ENCODE measurements at places on chromosomes 16 and 17.
A peak's percentile ranks its signal among the peaks of the same experiment; 100 is the strongest.

DNA sequence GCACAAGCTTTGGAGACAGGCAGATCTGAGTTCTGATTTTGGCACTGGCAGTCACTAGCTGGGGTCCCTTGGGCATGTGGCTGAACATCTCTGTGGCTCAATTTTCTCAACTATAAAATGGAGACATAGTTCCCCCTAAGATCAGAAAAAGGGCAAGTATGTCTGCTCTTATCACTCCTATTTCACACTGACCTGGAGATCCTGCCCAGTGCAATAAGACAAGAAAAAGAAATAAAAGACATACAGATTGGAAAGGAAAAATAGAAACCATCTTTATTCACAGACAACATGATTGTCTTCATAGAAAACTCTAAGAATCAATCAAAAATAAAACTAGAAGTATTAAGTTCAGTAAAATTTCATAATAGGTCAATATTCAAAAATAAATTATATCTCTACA is 56.0 kb upstream of the LHX1 start:
- DNase-seq: no peak

GRCh38 chr17:10022416-10022815 is 117.3 kb upstream of the RCVRN start:
- no peak for DNase-seq

DNA sequence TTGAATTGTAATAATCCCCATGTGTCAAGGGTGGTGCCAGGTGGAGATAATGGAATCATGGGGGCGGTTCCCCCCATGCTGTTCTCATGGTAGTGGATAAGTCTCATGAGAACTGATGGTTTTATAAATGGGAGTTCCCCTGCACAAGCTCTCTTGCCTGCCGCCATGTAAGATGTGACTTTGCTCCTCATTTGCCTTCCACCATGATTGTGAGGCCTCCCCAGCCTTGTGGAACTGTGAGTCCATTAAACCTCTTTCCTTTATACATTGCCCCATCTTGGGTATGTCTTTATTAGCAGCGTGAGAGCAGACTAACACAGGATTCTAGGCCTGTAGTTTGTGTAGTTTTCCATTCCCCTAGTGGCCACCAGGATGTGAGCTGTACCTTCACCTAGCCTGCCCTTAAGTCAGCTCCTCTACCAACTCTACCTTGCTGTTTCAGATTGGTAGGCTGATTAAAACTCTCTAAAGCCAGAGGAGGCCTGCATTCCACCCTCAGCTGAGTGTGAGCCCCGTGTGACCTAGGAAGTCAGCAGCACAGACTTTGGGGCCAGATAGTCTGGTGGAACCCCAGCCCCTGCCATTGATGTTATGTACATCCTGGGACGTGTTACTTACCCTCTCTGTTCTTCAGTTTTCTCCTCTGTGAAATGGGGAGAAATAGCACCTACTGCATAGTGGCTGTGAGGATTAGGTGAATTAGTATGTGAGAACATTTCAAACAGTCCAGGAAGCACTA is 252.4 kb upstream of the CACNG5 start:
- DNase-seq: no peak

DNA sequence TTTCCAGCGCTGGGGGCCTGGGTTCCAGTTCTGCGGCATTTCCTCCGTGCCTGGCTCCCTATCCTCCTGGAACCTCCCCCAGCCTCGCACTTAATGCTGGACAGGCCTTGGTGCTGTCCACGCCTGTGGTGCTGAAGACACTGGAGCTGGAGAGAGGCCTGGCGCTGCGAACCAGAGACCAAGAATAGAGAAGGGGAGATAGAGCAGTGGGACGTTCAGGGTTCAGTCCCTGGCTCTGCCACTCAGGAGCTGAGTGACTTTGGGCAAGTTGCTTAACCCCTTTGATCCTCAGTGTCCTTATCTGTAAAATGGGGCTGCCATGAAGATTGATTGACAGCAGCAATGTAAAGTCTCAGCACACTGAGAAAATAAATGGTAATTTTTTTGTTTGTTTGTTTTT is 11.9 kb downstream of the SBK1 start:
- no peak for DNase-seq

GRCh38 chr16:305916-306626 is 23.1 kb downstream of the PDIA2 start:
- no peak for DNase-seq

DNA sequence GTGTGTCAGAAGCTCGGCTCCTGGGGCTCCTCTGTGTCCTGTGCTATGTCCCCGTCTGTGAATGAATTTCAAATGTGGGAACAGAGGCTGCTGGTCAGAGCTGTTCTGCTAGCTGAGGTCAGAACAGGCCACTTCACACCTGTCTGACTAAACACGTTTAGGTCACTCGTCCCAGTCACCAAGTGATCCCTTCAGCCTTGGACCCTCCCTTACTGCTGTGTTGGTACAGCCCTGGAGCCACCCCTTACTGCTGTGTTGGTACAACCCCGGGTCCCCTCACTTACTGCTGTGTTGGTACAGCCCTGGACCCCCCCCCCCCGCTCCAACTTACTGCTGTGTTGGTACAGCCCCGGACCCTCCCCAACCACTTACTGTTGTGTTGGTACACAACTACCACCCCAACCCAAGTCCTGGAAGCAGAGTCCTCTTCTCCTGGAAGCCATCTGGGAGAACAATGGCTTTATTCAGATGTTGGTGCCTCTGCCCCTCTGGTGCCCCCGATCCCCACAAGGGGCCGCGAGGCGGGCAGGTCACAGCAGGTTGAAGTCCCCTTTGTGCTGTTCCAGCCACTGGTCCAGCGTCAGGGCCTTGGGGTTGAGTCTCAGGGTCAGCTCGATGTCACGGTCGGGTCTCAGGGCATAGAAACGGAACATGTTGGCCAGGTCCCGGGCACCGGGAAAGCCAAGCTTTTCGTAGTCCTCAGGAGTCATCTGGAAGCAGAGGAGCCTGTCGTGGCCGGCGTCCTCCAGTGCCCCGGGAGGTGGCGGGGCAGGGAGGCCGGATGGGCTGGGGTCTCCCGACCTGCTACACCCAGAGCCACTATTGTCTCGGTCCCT is 13.0 kb downstream of the NMRAL1 start:
- DNase-seq: no peak

GRCh38 chr16:81469710-81470535 is 25.3 kb downstream of the CMIP start:
- peak; percentile 74 for DNase-seq

DNA sequence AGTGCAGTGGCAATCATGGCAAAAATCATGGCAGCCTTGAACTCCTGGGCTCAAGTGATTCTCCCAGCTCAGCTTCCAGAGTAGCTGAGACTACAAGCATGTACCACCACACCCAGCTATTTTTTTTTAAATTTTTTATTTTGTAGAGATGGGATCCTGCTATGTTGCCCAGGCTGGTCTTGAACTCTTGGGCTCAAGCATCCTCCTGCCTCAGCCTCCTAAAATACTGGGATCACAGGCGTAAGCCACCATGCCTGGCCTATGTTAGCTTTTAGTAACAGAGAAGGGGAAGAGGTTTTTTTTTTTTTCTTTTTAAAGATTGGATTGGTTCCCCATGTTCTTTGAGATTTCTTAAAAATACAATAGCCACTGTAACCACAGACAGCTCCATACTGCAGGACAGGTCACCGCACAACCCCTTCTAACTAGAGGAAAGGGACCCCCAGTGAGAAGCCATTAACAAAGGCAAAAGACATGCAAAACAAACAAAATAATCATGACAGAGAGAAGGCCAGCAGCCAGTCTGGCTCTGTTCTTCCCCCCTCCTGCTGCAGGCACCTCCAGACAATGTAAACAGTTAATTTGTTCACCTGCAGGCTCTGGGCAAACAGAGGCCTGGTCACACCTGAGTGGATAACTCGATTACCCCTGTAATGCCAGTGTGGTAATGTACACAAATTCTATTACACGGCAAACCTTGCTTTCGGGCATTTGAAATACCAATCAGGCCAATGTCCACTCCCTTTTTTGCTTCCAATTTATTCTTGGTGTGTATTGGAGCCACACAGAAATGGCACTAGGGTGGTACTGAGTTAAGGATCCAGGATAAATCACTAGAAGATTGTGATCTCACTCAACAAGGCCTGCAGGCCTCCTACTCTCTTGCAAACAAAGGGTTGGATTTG is 52.9 kb downstream of the SNX11 start:
- no peak for DNase-seq

DNA sequence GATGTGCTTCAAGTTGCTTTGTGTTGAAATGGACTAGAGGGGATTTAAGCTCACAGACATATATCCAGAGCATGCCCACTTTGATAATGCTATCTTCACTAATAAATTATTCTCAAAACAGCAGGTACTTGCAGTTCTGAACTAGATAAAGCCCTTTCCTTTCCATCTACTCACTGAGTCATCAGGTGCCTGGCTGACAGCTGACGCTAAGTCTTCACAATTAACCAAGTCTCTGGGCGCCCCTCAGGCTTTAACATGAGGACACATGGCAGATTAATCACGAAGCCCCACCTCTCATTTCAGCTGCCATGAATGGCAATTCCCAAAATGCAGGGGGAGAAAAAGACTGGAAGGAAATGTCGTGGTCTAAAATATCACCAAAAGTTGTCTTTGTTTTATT is 29.5 kb upstream of the CRISPLD2 start:
- no peak for DNase-seq

- no peak for DNase-seq
Observed at GRCh38 chr17:73427198-73427597, 115.4 kb upstream of the CDC42EP4 start.

DNA sequence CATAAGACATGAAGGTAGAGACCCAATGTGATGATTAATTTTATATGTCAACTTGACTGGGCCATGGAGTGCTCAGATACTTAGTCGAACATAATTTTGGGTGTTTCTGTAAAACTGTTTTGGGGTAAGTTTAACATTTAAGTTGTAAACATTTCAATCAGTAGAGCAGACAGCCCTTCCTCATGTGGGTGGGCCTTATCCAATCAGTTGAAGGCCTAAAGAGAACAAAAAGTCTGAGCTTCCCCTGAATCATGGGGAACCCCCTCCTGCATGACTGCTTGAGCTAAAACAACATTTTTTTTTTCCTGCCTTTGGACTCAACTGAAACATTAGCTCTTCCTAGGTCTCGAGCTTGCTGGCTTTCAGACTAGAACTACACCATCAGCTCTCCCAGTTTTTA is 327.3 kb upstream of the SOX9 start:
- DNase-seq: no peak

GRCh38 chr16:89704281-89704680 is 2.8 kb upstream of the SPATA2L start:
- DNase-seq: no peak

DNA sequence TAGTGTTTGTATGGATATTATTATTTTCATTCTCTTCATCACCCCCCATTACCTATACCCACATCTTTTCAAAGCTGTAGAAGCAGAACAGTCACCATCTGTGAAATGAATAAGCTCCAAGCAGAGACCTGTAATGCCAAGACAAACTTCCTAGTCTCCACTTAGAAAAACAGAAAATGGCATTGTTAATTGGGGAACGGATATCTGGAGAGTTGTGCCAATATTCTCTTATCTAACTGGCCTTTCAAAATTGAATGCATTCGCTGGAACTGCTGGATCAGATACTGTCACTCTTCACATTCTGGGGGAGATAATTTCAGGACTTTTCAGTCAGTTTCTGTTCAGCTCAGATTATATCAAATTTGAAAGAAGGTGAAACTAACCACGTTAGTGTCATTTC is 464.4 kb upstream of the GOT2 start:
- no peak for DNase-seq

GRCh38 chr17:64596439-64596838 is 65.7 kb downstream of the SMURF2 start:
- DNase-seq: no peak

GRCh38 chr17:42518755-42519545 is 17.1 kb upstream of the NAGLU start:
- no peak for DNase-seq

- DNase-seq: no peak
Observed at GRCh38 chr17:69773081-69773480, 301.9 kb upstream of the KCNJ16 start.

GRCh38 chr17:41583137-41584127 is 3.3 kb downstream of the KRT14 start:
- DNase-seq: no peak

DNA sequence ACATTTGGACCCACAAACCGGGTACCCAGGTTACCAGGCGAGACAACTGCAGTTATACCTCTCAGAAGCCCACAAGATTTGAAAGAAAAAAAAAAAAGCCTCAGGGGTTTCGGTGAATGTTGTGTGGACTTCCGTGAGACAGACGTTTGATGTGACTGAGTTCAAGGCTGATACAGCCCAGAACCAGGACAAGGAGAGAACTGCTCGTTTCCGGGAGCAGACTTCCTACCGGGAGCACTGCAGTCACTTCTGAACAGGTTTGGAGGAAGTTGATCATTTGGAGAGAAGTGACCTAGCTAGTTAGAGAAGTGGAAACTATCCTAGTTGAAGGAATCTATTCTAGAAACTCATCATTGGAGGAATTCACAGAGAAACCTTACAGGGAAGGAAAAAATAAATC is 847 bp downstream of the CKLF start:
- peak; percentile 24 for DNase-seq

- no peak for DNase-seq
Observed at GRCh38 chr17:40496170-40496569, 5.3 kb downstream of the TNS4 start.

GRCh38 chr16:80047842-80048241 is 447.3 kb upstream of the MAF start:
- DNase-seq: no peak

GRCh38 chr17:56064506-56064905 is 88.8 kb upstream of the ANKFN1 start:
- DNase-seq: no peak

- DNase-seq: no peak
Observed at GRCh38 chr17:47684535-47685193, 9.3 kb upstream of the TBKBP1 start.

GRCh38 chr17:34220752-34221395 is 34.2 kb upstream of the CCL2 start:
- no peak for DNase-seq

- no peak for DNase-seq
Observed at GRCh38 chr16:4572715-4573114, 16.6 kb downstream of the C16orf96 start.

DNA sequence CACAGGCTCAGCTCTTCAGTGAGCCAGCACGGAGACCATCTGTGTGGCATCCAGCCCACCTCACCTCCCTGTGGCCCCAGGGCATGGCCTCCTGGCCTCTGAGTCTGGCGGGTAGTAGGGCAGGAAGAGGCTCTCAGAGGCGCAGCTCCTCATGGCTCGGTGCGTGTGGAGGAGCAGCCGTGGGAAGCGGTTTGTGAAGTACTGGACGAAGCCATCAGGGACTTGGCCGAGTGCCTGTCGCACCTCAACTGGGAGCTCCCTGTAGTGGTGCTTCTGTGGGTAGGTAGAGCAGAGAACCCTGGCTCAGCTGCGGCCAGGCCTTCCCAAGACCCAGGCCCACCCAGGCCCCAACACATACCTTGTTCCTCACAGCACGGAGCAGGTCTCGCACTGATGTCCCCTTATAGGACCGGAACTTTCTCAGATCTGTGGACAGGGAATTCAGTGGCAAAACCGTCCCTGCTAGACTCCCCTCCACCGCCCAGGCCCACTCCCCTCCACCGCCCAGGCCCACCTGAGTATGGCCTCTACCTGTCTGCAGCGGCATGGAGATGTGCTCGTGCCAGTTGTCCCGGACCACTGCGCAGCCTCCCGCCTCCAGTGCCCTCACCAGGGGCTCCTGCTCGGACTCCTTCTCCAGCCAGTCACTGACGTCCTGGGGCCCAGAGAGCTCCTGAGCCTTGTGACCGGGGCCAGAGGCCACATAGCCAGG is 12.2 kb downstream of the PLK1 start:
- no peak for DNase-seq

GRCh38 chr16:63883091-63883490 is 1238.8 kb downstream of the CDH11 start:
- no peak for DNase-seq

- no peak for DNase-seq
Observed at GRCh38 chr16:30494709-30495108, 22.2 kb downstream of the ITGAL start.

Data from CD4-positive, alpha-beta T cell treated with Interleukin-4 for 4 hours (primary cell).